Large intestine (tissue), 12 donors: ENCODE measurements at places on chromosomes 3 and 15. TPM values are rescaled to one million over a fixed set of nuclear protein-coding genes. Genes with fewer than 3 reads are reported as not detected.

DNA sequence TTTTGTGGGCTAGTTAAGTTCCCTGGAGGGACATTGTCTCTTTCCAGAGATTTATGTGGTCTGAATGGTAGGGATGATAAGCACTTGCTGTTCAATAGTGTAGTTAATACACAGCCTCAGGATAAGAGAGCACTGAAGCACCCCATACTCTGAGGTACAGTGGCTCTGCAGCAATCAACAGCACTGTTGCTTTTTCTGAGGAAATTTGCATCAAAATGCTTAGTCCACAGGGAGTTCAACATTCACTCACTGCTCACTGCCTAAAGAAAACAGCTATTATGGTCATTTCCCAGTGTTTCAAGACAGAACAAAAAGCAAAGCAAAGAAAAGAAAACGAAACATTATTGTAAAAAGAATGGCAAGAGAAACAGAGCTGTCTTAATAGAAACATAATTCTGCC, 441.9 kb downstream of the PLOD2 start:
- H3K27ac ChIP-seq: no peak overlapping the region
- DNase-seq: no peak
- no peaks in the 10 kb centered on the region for H3K4me1 ChIP-seq
- H3K27me3 ChIP-seq: no peaks in the 10 kb centered on the region
- H3K36me3 ChIP-seq: no peaks in the 10 kb centered on the region

DNA sequence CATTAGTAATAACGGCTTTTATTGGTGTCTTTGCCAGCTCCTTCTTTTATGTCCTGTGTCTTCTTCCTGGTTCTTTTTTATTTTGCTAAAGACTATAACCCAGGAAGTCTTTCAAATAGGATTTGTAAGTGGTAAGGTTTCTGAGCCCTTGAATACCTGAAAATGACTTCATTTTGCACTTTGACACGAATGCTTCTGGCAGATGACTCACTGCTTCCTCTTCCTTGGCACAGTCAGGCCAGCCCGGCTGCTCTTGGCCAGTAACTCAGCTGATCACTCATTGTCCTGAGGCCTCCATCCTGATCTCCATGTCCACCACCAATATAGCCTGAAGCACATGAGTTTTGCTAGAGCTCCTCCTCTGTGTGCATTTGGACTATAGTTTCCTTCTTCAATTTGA, 48.7 kb upstream of the NR2E3 start:
- peaks cover 48% of the 10 kb centered on the region for H3K4me1 ChIP-seq
- peak; percentile 90 for DNase-seq
- no peaks in the 10 kb centered on the region for H3K27me3 ChIP-seq
- peaks cover 14% of the 10 kb centered on the region for H3K36me3 ChIP-seq
- no peak overlapping the region for H3K4me3 ChIP-seq

- H3K4me1 ChIP-seq: no peaks in the 10 kb centered on the region
- no peak overlapping the region for H3K27ac ChIP-seq
- H3K36me3 ChIP-seq: no peaks in the 10 kb centered on the region
- no peak overlapping the region for H3K4me3 ChIP-seq
- H3K27me3 ChIP-seq: no peaks in the 10 kb centered on the region
Measured at GRCh38 chr3:177693616-177694264, 496.5 kb upstream of the TBL1XR1 start.

GRCh38 chr3:156373095-156373494, 181.8 kb downstream of the SSR3 start:
- H3K4me1 ChIP-seq: no peaks in the 10 kb centered on the region
- peaks cover 3% of the 10 kb centered on the region for H3K27me3 ChIP-seq
- no peak for DNase-seq

DNA sequence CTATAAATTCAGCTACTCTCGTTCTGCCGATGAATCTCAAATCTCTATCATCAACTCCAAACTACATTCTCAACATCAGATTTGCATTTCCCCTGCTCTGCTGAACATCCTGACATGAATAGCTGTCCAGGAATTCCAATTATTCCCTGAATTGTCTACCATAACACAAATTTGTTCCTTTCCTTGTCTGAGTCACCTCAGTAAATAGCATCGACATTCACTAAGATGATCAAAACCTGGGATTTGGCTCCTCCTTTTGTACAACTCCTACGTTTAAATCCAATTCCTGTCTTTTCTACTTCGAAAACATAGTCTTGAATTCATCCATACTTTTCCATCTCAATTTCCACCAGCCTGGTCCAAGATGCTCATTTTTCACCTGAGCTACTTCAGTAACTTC, 107.0 kb downstream of the GREM1 start:
- H3K36me3 ChIP-seq: no peaks in the 10 kb centered on the region
- DNase-seq: no peak
- H3K4me3 ChIP-seq: no peak overlapping the region
- no peaks in the 10 kb centered on the region for H3K27me3 ChIP-seq
- no peak overlapping the region for H3K27ac ChIP-seq

Gene HRH1
- polyA plus RNA-seq: 1.4 TPM
